ENCODE measurements at places on chromosomes 1 and 21.

DNA sequence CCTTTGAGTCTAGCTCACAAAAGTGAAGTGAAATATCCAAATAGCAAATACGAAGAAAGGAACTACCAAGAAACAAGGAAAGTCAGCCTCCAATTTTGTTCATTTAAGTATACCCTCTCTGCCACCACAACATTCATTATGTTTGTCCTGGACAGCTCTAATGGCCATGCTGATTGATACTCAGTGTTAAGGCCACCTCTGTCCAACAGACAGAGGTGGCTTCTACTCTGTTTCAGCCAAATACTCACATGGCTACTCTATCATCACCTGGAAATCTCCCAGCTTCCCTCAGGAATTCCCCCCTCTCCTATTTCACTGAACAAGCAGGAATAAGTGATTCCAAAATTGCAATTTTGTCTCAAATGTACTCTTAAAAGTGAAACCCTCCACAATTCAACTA is 10.7 kb downstream of the APP start:
- DNase-seq, result no peak

- no peak for DNase-seq
These were observed 18.9 kb downstream of the AGT start for GRCh38 chr1:230694991-230695390.

GRCh38 chr1:101820071-101820470 is 176.7 kb downstream of the OLFM3 start:
- no peak for DNase-seq

DNA sequence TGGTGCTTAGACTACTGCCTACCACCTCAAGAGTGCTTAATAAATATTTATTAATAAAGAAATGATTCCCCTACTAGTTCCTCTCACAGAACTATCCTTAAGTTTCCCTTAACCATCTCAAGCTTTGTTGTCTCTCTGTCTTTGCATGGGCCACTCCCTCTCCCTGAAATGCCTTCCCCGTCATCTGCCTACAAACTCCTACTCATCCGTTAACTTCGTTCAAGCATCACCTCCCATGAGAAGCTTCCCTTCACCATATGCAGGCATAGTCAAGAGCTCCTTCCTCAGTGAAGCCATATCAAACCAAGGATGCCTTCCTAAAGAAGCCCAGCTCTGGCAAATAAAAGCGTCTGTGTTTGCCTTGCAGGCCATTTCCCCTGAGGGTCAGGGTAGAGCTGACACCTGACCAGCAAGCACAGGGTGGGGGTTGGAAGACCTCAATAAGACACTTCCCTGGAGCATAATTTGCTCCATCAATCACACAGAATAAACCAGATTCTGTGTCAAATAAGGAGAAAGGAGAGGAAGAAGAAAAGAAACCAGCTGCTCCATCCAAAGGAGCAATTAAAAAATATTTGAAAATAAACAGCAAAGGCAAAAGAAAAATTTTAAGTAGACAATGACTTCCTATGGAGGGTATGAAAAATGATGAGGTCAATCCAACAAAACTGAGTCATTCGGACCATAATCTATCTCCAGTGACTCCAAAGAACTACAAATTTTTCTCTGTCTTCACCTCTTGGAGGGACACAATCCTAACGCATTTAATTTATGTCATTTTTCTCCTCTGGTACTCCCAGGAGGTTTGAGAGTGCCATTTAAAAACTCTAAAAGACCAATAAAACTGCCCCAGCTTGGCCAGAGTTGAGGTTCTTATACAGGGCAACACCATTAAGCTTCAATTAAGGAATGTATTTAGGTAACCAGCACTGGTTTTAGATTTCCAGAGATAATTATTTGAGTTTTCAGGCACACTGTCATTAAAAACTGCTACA is 303.6 kb downstream of the KCNH1 start:
- DNase-seq, result no peak

DNA sequence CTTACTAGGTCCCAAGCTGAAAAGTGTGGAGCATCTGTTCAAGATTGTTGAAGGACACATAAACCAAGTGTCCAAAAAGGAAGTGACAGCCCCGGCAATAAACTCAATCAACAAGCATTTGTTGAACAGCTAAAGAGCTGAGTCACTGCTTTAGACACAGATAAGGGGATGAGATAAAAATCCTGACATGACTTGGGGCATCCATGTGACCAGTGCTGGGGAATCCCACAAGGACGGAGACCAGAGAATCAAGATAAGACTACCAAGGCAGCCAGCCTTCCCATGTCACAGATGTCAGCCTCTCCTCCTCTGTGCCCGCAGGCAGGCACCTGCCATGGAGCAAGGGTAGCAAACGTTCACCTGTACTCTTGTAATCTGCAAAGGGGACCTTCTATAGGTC is 118.6 kb upstream of the KAZN start:
- DNase-seq, result no peak

GRCh38 chr1:37497832-37498231 is 16.7 kb downstream of the MEAF6 start:
- no peak for DNase-seq

- no peak for DNase-seq
These were observed 176.9 kb upstream of the CAMK1G start for GRCh38 chr1:209406595-209406994.

GRCh38 chr21:37424396-37424795 is 57.8 kb downstream of the DYRK1A start:
- DNase-seq, result no peak

DNA sequence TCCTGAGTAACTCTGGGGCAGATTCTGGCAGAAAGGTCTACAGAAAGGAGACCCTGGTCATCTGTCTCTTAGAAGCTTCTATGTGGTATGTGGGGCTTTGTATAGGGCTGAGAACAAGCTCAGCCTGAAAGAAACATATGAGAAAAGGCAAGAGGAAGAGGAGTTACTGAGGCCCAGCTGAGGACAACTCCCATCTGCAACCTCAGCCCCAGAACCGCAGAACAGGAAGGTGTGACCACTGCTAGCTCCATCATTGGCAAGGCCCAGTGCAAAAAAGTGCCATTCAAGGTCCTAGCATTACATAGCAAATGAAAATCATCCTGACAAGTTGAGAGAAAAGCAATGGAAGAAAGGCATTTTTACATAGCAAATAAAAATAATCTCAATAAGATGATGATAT is 503.8 kb downstream of the NPHP4 start:
- no peak for DNase-seq

DNA sequence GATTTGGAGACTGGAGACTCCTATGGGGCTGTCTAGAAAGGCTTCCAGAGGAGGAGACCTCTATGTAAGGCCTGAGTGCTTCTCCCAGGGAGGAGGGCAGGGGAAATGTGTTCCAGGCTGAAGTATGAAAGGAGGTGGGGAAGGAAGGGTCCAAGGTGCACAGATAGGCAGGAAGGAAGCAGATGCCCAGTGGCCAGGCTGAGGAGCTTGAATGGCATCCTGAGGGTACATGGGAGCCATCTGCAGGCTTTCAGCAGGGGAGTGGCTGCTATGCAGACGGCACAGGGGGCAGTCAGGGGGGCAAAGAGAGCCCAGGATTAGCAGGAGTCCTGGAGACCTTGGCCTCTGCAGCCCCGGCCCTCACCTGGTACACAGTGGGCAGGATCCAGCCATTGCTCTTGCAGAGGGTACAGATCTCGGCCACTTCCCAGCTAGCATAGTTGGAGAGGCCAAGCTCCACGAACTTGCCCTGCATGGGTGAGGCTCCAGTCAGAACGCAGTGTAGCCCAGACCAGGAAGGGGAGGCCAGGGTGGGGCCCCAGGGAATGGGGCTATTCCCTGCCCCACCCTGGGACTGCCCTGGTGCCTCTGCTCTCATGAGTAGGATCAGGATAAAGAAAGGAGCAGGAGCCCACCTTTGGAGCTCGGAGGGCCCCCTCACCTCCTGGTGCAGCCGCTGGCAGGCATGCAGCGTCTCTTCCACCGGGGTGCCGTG is 4.0 kb downstream of the AKR7A2 start:
- DNase-seq, result no peak

DNA sequence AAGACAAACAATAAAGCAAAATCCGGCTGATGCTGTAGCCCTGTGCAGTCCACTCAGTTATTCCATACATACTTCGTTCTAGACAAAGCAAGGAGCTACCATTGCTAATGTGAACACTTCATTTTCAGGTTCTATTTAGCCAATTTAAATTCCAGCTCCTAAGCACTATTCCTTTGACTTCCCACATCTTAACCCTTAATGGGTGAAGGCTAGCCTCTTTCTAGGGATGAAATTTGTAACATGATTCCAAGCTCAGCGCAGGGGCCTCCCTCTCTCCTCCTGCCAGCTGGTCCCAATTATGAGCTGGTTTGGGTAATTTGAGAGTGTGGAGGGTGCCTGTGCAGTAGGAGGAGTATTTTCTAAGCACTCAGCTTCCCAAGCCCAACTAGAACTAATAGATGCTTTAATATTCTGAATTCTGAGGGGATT is 53.9 kb upstream of the PTGFRN start:
- DNase-seq, result no peak

DNA sequence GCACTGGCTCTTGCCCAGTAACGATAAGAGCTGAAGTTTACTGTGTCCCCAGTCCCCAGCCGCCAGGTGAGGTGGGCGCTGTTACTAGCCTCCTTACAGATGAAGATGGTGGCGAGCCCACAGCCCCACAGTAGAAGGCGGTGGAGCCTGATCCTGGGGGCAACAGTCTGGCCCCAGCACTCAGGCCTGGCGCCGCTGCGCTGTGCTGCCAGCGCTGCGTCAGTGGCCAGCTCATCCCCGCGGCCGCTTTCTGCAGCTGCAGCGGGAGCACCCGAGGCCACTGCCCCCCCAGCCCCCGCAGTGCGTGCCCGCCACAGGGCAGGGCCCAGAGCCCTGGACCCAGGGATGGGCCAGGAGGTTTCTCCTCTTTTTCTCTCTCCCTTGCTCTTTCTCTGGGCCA is 13.3 kb downstream of the H6PD start:
- no peak for DNase-seq

DNA sequence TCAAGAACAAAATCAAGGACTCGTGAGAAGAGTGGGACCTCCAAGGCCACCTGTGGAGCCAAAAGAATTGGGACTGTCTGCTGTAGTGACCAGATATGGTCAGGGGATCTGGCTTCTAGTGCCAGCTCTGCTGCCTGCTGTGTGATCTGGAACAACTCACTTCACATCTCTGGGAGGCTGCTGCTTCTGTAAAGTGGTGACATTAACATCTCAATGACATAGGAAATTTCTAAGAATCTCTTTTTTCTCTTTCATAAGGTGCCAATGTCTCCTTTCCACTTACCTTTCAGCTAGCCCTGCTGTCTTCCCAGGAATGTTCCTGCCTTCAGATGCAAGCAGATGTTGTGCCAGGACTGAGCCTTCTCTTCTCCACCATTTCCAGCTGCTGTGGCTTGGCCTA is 5.0 kb upstream of the SRSF4 start:
- DNase-seq, result no peak

DNA sequence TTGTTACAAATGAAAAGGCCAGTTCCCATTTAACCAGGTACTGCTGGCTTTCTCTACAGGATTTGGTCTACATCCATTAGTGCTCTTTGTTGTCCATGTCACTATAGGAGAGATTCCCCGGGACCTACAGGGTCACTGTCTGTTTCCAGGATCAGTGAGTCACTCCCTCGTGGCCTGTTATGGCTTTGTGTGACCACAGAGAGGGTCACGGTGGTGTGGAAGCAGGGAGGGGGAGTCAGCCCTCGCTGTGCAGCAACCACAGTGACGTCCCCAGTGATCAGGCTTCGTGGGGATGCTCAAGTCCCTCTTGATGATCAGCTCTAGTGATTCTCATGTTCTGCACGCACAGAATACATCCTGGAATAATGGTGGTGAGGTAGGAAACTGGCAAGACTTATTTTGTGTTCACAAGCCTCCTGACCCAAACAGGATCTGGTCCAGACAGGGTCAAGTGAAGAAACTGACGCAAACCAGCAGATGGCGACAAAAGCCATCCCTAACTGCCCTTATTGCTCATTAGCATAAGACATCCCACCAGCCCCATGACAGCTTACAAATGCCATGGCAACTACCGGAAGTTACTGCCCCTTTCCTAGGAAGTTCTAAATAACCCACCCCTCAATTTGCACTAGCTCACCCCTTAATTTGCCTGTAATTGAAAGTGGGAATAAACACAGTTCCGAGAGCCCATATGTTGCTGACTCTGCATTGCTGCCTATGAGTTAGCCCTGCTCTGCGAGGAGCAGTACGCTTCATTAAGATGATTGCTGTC is 98.5 kb downstream of the DISC1 start:
- no peak for DNase-seq

GRCh38 chr21:19523061-19523460 is 1119.5 kb upstream of the TMPRSS15 start:
- DNase-seq, result no peak

All from GOT3 (cell line).